ENCODE measurements at places on chromosomes 1 and 21.

GRCh38 chr1:65174585-65174984 lies 26.6 kb downstream of the AK4 start:
- DNase-seq, result peak; percentile 93

DNA sequence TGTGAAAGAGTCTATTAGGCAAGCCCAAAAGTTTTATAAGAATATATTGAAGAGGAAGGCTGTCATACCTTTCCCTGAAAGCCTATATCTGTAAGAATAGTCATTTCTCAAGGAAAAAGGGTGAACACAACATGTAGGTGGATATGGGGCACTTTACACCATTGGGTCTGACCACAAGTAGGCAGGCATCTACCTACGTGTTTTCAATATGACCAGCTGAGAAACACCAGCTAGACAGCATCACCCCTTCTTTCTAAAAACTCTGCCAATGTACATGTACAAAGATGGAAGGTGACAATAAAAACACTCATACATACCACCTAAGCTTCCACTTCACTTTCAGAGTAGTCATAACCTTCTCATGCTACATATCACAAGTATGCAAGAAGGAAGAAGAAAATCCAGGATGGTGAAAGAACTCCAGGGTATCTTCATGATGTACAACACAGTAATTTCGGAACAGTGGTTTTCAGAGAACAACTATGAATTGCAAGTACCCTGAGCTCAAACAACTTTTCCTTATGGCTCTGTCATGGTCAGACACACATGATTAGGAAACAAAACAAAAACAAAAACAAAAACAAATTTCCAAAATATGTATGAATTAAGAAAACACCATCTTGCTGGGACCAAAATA lies 98.5 kb upstream of the ADGRL2 start:
- DNase-seq, result no peak

GRCh38 chr1:241336335-241336734 lies 20.7 kb downstream of the RGS7 start:
- DNase-seq, result peak; percentile 65

- DNase-seq, result no peak
Observed at GRCh38 chr1:54805981-54806381, 4.9 kb upstream of the TTC22 start.

- no peak for DNase-seq
Observed at GRCh38 chr1:9093091-9093490, 23.7 kb upstream of the SLC2A5 start.

GRCh38 chr1:64240206-64240605 lies 36.8 kb downstream of the UBE2U start:
- DNase-seq, result no peak

- DNase-seq, result peak; percentile 11
Observed at GRCh38 chr1:159594625-159595405, 7.2 kb downstream of the APCS start.
